MV-4-11 (cell line): ENCODE measurements at places on chromosomes 7 and 10.

- no peak for DNase-seq
Observed at GRCh38 chr10:129956876-129957673, 7.0 kb downstream of the EBF3 start.

DNA sequence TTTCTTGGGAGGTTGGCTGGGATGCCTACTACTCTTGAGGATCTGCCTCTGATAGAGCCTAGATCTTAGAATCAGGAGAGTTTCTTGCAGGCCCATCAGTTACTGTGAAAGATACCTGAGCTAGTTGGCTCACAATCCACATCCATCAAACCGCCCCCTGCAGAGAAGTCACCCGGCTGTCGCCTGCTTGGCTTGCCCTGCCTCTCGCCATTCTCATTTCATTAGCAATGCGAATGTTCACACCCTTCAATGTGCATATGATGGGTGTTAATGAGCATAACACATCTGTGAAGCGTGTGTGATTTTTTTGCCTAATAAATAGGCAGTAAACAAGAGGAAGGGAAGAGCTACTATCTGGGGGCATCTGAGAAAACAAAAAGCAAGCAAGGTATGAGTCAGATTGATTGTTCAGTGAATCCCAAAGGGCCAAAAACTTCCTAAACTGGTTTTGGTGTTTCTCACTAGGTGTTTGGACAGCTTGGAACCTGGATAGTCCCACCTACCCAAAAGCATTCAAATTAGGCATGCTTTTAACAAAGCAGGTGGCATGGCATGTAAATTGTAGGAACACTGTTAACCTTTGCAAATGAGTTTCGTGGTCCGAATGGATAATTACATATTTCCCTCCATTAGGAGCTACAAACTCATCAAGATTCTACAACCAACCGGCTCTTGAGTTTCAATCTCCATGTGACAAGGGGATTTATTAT, 272.3 kb upstream of the C7orf33 start:
- DNase-seq, result no peak

DNA sequence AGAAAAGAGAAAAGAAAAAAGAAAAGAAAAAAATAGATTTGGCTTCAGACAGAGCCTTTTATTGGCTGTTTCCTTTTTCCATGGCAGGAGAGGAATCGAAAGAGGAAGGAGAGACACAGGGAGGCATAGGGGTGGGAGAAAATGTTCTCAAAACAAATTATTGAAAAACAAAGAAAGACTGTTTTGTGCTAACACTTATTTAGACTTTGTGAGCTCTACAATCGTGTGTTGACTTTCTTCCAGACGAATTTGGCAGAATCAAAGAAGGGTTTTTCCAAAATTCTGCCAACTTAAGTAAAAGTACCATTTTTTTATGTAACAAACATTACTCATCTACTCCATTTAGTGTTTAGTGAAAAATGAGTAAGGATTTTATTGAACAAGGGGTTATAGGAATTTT, 982.2 kb downstream of the REEP3 start:
- DNase-seq, result peak; percentile 28

- no peak for DNase-seq
Observed at GRCh38 chr7:42138691-42139090, 98.3 kb downstream of the GLI3 start.

- DNase-seq, result no peak
Observed at GRCh38 chr7:50981743-50982142, 199.0 kb upstream of the GRB10 start.

DNA sequence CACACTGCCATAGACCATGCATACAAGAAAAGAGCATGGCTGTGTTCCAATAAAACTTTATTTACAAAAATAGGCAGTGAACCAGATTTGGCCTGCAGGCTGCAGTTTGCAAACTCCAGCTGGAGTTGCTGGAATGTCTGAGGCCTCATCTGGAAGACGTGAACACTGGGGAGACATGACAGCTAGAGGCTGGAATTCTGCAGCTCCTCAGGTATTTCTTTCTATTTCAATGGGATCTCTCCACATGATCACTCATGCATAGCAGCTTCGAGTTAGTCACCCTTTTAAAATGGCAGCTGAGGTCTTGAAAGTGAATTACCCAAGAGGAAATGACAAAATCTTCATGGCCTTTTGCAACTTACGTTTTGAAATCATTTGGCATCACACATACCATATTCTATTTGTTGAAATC, 52.6 kb upstream of the BET1 start:
- DNase-seq, result peak; percentile 95

- DNase-seq, result no peak
Observed at GRCh38 chr7:139734395-139734794, 43.4 kb downstream of the HIPK2 start.

GRCh38 chr7:24728503-24729364, 28.5 kb downstream of the GSDME start:
- DNase-seq, result peak; percentile 3

- peak; percentile 65 for DNase-seq
Observed at GRCh38 chr7:142535123-142535779, 214.0 kb upstream of the PRSS1 start.

DNA sequence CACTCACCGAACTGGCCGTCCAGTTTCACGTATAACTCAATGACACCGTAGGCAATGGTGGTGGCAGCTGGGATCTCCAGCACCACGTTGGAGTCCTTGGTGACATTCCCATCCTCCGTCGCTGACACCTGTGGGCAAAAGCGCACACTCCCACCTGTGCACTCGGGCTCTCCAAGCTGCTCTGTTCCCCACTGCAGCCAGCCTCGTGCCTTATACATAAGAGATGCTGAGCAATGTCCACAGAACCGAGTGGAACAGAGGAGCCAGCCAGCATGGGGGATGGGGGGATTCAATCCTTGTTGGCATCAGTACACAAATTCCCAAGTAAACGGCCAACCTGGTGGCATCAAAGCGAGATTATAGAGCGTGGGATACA, 40.0 kb downstream of the GSDME start:
- no peak for DNase-seq

DNA sequence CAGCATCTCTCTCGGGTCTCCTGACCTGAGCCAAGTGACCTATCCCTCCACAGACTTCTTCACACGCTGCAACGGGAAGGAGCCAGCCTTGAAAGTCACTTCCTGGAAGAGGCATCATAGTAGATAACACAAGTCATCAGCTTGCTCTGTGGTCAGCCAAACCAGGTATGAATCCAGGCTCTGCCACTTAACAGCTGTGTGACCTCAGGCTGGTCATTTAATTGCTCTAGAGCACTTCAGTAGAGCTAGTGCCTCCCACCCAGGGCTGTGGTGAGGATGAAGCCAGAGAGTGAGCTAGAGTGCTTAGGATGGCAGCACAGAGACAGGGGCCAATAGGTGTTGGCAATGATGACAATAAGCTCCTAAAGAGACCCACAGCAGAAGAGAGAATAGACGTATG, 247.7 kb upstream of the ZMIZ1 start:
- DNase-seq, result no peak

- DNase-seq, result no peak
Observed at GRCh38 chr7:158396301-158396905, 191.2 kb downstream of the PTPRN2 start.
